Activated CD4-positive, alpha-beta T cell treated with anti-CD3 and anti-CD28 coated beads, Interleukin-2, amount 10 ng/mL, durations not matched to agents 7 days and 5 days (primary cell): ENCODE measurements at places on chromosomes 12 and 14.

- no peak for DNase-seq
These were observed 25.0 kb upstream of the GSG1 start for GRCh38 chr12:13128291-13128965.

DNA sequence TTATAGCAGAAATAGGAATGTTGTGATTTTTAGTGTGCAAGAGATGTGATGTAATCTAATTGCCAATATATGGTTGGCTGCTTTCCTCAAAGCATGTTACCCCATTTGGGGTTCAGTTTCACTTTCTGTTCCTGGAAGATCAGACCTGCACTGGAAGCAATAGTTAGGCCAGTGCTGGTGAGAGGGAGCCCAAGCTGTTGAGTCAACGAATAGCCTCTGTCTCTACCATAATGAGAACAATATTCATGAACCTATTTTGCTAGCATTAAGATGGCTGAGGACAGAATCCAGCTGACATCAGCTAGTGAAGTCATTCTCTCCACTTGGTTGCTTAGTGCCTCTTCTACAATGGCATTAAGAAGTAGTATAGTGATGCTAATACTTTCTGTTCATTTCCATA lies 379.9 kb upstream of the DCN start:
- DNase-seq: peak; percentile 32

DNA sequence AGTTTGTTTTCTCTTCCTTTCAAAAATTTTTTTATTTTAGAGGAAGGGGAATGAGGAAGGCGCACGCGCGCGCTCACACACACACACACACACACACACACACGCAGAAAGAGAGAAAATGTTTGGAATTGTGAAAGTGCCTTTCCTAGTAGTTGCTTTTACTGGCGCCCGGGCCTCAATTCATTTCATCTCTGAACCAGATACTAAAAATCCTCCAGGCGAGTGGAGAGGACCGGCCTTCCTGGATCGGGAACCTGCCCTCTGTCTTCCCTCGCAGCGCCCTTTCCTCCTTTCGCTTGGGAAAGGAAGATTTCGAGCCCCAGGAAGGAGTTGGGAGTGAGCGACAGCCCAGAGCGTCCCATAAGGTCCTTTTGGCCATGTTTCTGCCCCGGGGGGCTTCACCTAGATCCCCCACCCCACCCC lies 7.8 kb upstream of the TBX3 start:
- no peak for DNase-seq

- no peak for DNase-seq
These were observed 16.2 kb downstream of the SLC2A14 start for GRCh38 chr12:7856516-7856915.

GRCh38 chr14:33927944-33928343 lies 22.9 kb downstream of the EGLN3 start:
- no peak for DNase-seq

- DNase-seq: no peak
These were observed 4.6 kb upstream of the ALX1 start for GRCh38 chr12:85275374-85275773.

GRCh38 chr12:120972870-120973543 lies 5.3 kb upstream of the HNF1A start:
- DNase-seq: no peak

- no peak for DNase-seq
These were observed 22.8 kb upstream of the NXPH4 start for GRCh38 chr12:57193706-57194245.

GRCh38 chr12:46389031-46389616 lies 16.6 kb upstream of the SLC38A2 start:
- no peak for DNase-seq

- DNase-seq: no peak
These were observed 160.3 kb upstream of the ABCD2 start for GRCh38 chr12:39779768-39780340.

GRCh38 chr12:91852634-91853033 lies 293.0 kb downstream of the BTG1 start:
- no peak for DNase-seq

GRCh38 chr12:47955059-47955458 lies 8.3 kb upstream of the TMEM106C start:
- no peak for DNase-seq

- no peak for DNase-seq
These were observed 2.3 kb downstream of the VWF start for GRCh38 chr12:6122201-6122600.

DNA sequence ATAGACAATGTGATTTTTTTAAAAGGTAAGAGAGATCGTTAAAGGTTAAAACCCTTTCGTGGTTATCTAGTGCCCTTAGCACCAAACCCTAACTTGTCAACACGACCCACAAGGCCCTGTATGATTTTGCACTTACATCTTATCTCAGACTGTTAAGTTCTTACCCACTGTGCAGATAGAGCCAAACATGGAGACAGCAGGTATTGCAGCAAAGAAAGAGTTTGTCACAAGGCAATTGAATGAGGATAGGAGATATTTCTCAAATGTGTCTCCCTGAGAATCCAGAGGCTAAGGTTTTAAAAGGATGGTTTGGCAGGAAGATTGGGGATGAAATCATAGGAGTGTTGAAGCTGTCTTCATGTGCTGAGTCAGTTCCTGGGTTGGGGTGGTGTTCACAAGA lies 313.4 kb downstream of the AEBP2 start:
- DNase-seq: no peak

GRCh38 chr12:114168061-114168460 lies 201.9 kb upstream of the RBM19 start:
- no peak for DNase-seq

- no peak for DNase-seq
These were observed 2.6 kb downstream of the DNAJC22 start for GRCh38 chr12:49349266-49349665.

- DNase-seq: no peak
These were observed 52.3 kb downstream of the IRAK3 start for GRCh38 chr12:66241061-66242043.

DNA sequence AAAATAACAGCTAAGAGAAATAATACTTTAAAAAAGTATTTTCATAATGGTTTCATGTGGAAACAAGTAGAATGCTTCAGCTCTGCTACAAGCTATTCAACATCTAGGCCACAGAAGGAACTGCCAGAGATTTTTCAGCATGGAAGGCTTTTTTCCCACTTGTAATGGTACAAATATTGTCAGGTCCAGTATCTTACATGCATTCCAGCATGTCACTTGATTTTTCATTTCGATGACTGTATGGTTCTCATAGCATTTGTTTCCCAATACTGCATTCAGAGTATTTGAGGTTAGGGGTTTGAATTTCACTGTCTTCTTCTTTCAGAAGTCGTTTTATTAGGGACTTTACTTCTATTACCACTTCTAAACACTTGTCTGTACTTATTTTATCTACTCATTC lies 1701.5 kb upstream of the FLRT2 start:
- DNase-seq: no peak

GRCh38 chr14:74217672-74218448 lies 21.4 kb upstream of the VSX2 start:
- peak; percentile 76 for DNase-seq

DNA sequence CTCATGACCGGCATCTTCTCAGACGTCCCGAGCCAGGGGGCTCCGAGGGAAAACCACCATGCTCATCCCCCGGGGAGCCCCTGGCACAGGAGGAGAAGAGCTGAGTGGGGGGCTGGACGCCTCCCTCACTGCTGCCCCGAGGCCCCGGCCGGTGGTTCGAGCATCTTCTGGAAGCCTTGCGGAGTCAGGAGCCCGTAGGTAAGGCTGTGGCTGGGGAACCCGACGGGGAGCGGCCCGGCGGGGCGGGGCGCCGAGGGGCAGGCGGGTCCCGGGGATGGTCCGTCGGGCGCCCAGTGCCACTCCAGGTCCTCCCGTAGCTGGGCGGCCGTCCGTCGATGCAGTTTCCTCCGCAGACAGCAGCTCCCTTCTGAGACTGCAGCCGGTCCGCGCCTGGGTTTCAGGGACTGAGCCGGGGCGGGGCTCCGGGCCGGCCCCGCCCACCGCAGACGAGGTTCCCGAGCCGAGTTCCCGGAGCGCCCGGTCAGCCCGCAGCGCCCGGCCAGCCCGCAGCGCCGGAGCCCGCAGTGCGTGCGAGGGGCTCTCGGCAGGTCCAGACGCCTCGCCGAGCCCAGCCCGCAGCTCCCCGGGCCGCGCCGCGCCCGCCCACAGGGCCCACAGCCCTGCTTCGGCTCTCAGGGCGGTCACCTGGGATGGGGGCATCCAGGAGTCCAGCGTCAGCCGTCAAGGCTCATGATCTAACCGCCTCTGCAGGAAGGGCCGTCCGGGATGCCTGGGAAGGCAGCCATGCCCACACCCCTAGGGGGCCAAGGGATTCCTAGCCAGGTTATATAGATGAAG lies at the start of gene PGF:
TSS of gene PGF (minus strand) at position 369 of the 798 bp plus-strand sequence. CDS start at position 14, 355 bp downstream.
- DNase-seq: peak; percentile 28

DNA sequence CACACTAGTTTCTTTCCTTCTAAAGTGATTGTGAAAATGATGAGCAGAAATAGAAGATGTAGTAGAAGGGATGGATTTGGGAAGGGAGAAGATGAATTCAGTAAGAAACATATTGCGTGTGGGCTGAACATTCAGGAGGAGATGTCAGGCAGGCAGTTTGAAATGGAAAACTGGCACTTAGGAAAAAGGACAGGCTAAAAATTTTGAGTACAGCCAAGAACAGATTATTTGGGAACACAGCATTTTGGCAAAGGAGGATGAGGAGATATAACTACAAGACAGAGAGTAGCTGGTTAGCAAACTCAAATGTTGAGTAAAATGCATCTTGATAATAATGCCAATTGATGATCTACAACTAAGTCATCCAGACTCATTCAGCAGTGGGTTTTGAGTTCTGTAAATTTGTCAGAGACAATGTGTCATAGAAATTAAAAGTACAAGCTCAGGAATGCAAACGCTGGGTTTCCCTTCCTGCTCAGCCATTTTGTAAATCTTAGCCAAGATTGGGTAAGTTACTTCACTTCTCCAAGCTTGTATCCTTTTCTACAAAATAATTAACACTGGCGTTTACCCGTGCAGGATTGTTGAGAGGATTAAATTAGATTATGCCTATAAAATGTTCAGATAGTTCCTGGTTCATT lies 255.0 kb downstream of the NAV3 start:
- DNase-seq: no peak

DNA sequence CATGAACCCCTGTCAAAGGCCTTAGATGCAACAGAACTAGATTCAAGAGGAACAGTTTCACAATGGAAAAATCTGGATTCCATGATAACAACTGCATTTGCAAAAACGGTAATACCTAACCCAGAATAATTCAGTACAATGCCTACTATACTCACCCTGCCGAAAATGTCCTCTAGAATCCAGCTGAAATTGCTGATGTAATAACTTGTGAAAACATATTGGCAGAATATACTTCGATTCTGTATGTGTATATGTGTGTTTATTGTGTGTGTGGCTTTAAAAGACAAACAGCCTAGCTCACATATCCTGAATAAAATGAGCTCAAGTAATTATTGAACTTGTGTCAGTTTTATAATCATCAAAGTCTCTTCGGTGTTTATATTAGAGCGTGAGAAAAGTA lies 46.0 kb downstream of the PHLDA1 start:
- DNase-seq: no peak
